ENCODE measurements at places on chromosomes 3 and 15.
A peak's percentile ranks its signal among the peaks of the same experiment; 100 is the strongest.

DNA sequence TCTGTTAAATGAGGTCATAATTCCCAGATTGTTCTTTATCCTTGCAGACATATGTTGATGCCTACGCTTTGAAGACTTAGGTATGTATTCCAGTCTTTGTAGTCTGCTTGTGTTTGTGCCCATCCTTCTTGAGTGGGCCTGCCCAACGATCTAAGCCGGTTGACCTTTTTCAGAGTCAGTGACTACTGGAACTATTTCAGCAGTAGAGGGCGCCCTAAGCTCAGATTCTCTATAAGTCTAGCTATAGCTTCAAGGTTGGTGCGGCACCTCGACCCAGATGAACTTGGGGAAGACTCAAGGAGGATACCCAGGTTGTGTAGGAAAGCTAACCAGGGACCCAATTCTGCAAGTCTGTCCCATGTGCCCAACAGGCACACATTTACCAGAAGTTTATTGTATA lies 228.8 kb upstream of the PPP2R3A start:
- DNase-seq, result no peak

GRCh38 chr3:31277582-31277981 lies 255.1 kb upstream of the STT3B start:
- no peak for DNase-seq

GRCh38 chr3:179768080-179768479 lies 115.2 kb downstream of the USP13 start:
- DNase-seq, result peak; percentile 65

DNA sequence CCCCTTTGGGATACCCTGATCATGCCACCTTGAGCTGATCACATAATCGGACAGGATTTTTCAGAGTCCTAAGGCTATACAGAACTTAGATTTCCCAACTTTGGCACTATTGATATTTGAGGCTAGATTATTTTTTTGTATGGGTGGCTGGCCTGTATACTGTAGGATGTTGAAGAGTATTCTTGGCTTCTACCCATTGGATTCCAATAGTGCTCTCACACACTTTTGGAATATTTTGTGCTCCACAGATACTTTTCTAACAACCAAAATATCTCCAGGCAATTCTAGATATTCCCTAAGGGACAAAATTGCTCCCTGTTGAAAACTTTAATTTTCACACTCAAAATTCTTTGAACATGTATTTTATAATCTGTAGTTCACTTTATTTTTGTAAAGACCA lies 125.1 kb downstream of the ABI3BP start:
- no peak for DNase-seq

DNA sequence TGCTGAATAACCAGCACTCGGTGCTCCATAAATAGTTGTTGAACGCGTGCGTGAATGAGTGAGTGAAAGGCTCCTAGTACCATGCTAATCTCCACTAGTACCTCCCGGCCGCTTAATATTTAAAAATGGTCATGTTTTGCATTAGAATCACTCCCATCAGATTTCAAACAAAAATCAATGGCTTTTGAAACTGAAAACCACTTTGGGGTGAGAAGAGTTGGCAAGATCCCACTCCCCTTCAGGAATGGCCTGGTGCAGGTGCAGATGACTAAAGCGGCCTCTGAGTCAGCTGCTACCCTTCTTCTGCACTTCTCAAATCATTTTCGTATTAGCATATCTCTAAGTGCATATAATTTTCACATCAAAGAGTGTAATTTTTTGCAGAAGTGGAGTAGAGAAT lies 425.3 kb upstream of the PROK2 start:
- no peak for DNase-seq

Data from mesenchymal stem cell (in vitro differentiated cells and primary cell).